ENCODE measurements at places on chromosomes 2 and 18. TPM values are rescaled to one million over a fixed set of nuclear protein-coding genes. Genes with fewer than 3 reads are reported as not detected.

Gene DSC1
- 8.9 TPM for polyA plus RNA-seq

Gene IFIH1
- 6.6 TPM for polyA plus RNA-seq

Gene GFPT1
- polyA plus RNA-seq = 7.2 TPM

Gene TXNL1
- polyA plus RNA-seq = 83.2 TPM

Gene COQ10B
- polyA plus RNA-seq = 29.3 TPM

Gene PTPRN
- polyA plus RNA-seq = 0.41 TPM

Gene ADRA2B
- 2.2 TPM for polyA plus RNA-seq

Gene GBX2
- polyA plus RNA-seq = not detected

Gene PPP3R1
- polyA plus RNA-seq = 21.4 TPM

Gene GNAL
- polyA plus RNA-seq = 3.5 TPM

Gene CPS1
- 1.2 TPM for polyA plus RNA-seq

Gene APCDD1
- polyA plus RNA-seq = 18.2 TPM

Gene ANO7
- polyA plus RNA-seq = 1.1 TPM

Gene SLC9A4
- not detected for polyA plus RNA-seq

Gene TMEM17
- polyA plus RNA-seq = 2.0 TPM

Gene PSMA8
- polyA plus RNA-seq = 0.05 TPM

Gene INPP1
- 35.7 TPM for polyA plus RNA-seq

Gene DSG2
- 24.8 TPM for polyA plus RNA-seq

Gene ASTL
- not detected for polyA plus RNA-seq

Gene ZNF532
- polyA plus RNA-seq = 21.1 TPM

Gene KCNG3
- polyA plus RNA-seq = not detected

Gene ARPC2
- polyA plus RNA-seq = 110 TPM

Gene EIF2AK3
- 3.9 TPM for polyA plus RNA-seq

Gene CFAP65
- polyA plus RNA-seq = not detected

Gene TBC1D8
- 36.4 TPM for polyA plus RNA-seq

Gene RETREG2
- 22.0 TPM for polyA plus RNA-seq

Gene POMC
- polyA plus RNA-seq = 13.2 TPM

Gene GKN2
- polyA plus RNA-seq = not detected

Gene CCDC141
- polyA plus RNA-seq = 18.1 TPM

Gene GTF2A1L
- not detected for polyA plus RNA-seq

Gene POTEC
- not detected for polyA plus RNA-seq

Gene MC2R
- not detected for polyA plus RNA-seq

Gene LTBP1
- 53.0 TPM for polyA plus RNA-seq

Gene HOXD8
- 0.63 TPM for polyA plus RNA-seq

Gene SLC8A1
- 41.8 TPM for polyA plus RNA-seq

Gene NOL4
- 0.05 TPM for polyA plus RNA-seq

Gene NFATC1
- polyA plus RNA-seq = 14.7 TPM

Gene CCDC88A
- polyA plus RNA-seq = 18.1 TPM

Gene TTC31
- 11.4 TPM for polyA plus RNA-seq

Gene GKN1
- not detected for polyA plus RNA-seq

Gene TRIM54
- polyA plus RNA-seq = 144 TPM

Gene OR6B2
- polyA plus RNA-seq = not detected

Gene ZSWIM2
- not detected for polyA plus RNA-seq

Gene CD207
- polyA plus RNA-seq = 0.18 TPM

Gene CD8B2
- polyA plus RNA-seq = not detected

Gene CPLX4
- polyA plus RNA-seq = not detected

Gene NYAP2
- polyA plus RNA-seq = not detected

Gene DNAH7
- polyA plus RNA-seq = 0.16 TPM

Gene SLC4A1AP
- 19.9 TPM for polyA plus RNA-seq

Gene CHST10
- 15.6 TPM for polyA plus RNA-seq

Gene EFR3B
- 2.9 TPM for polyA plus RNA-seq

All from right cardiac atrium (tissue), 5 donors.